Activated T-helper 2 cell treated with anti-CD3 and anti-CD28 coated beads, Interferon-gamma antibody, Interleukin-2, Interleukin-4, amounts not matched to agents 10 μg/mL and 5 μg/mL and 100 μg/mL, durations not matched to agents 14 hours and 24 hours and 36 hours (primary cell): ENCODE measurements at places on chromosomes 5 and 9. TPM values are rescaled to one million over a fixed set of nuclear protein-coding genes. Genes with fewer than 3 reads are reported as not detected.
A peak's percentile ranks its signal among the peaks of the same experiment; 100 is the strongest.

GRCh38 chr9:35079041-35079425 is 709 bp downstream of the FANCG start:
- H3K27me3 ChIP-seq = no peaks in the 10 kb centered on the region
- peaks cover 28% of the 10 kb centered on the region for H3K4me1 ChIP-seq
- peak overlapping the region; percentile 96 for H3K4me3 ChIP-seq

DNA sequence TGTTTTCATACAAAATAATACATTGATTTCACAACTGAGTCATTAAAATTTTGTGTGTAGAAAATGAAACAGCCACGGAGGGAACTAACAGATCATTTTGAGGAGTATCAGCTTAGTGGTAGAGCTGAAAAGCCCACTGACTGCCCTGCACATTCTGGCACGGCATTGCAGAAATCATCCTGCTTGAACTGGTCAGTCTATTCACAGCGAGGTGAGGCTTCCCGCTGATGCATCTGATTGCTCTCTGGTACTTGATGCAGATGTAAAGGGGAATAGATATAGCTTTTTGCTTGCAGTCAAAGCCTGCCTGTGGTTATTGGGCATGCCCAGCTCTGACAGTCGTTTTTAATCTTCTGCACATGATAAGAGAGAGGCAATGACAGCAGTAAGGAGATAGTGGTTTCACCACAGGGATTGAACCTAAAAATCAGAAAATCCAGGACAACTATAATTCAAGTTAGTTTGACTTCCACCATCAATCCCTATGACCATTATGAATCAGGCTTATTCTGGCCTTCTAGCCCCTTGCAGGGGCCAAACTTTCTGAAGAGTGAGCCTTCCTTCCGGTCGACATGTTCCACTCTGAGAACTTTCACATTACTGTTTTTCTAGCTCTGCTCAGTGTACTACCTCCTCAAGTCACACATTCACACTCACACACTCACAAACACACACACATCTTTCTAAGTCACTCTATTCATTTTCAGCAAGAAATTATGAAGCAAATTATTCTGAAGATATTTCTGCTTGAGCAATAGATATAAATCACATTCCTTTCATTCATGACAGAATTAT is 782.8 kb upstream of the NUDT12 start:
- no peaks in the 10 kb centered on the region for H3K27me3 ChIP-seq
- no peak overlapping the region for H3K27ac ChIP-seq
- H3K36me3 ChIP-seq = no peaks in the 10 kb centered on the region
- DNase-seq = no peak
- H3K4me3 ChIP-seq = no peak overlapping the region
- H3K4me1 ChIP-seq = no peaks in the 10 kb centered on the region

DNA sequence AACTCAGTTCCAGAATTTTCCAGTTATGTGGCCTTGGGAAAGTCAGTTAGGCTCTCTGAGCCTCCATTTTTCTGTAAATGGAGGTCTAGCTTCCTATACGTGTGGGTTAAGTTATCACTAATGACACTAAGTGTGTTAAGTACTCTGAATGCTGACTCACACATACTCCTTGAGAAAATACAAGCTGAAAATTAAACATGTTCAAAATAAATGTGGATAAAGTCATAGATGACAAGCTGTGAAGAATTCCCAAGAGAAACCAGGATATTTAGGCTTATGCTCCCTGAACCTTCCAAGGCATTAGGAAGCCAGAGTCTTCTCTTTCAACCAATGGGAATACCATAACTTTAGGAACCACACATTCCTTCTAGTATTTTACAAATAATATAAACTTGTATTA is 58.1 kb downstream of the ABCA1 start:
- DNase-seq = no peak
- peaks cover 5% of the 10 kb centered on the region for H3K27me3 ChIP-seq
- H3K36me3 ChIP-seq = no peaks in the 10 kb centered on the region
- no peak overlapping the region for H3K4me3 ChIP-seq

DNA sequence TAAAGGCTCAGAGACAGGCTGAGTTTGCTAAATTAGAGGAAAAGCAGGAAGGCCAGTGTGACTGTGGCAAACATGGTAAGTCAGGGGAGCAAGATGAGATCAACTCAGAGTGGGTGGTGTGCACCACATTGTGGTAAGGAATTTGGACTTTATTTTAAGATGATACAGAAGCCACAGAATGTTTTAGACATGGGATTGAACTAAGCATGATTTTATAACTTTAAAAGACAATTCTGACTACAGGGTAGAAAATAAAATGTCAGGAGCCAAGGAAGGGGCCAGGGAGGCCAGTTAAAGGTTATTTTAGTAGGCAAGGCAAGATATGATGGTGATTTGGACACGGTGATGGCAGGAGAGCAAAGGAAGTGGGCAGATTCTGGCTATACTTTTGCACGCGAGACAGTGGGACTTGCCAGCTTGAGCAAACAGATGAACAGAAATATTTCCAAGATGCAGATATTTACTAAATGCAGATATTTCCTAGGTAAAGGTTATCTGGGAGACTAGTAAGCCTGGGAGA is 53.9 kb downstream of the TSSK1B start:
- DNase-seq = no peak
- peaks cover 37% of the 10 kb centered on the region for H3K4me1 ChIP-seq
- peak overlapping the region; percentile 15 for H3K27ac ChIP-seq

DNA sequence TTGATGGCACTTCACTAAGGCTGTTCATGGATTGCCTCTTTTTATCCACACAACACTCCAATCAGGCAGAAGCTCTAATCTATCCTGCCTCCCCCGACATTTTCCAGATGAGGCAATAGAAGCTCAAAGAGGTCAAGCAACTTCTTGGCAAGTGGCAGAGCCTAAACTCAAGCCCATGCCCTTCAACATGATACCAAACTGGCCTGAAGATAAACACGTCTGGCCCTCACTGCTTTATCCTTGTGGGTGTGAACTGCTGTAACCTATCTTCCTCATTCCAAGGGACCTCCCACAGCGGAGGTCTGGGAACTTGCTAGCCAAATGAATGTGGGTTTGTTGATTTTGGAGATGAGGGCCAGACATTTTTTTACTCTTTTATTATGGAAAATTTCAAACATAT is 9.5 kb downstream of the SLC35A4 start:
- H3K4me3 ChIP-seq = no peak overlapping the region
- H3K36me3 ChIP-seq = peaks cover 5% of the 10 kb centered on the region
- H3K4me1 ChIP-seq = peaks cover 10% of the 10 kb centered on the region
- no peaks in the 10 kb centered on the region for H3K27me3 ChIP-seq
- H3K27ac ChIP-seq = no peak overlapping the region

DNA sequence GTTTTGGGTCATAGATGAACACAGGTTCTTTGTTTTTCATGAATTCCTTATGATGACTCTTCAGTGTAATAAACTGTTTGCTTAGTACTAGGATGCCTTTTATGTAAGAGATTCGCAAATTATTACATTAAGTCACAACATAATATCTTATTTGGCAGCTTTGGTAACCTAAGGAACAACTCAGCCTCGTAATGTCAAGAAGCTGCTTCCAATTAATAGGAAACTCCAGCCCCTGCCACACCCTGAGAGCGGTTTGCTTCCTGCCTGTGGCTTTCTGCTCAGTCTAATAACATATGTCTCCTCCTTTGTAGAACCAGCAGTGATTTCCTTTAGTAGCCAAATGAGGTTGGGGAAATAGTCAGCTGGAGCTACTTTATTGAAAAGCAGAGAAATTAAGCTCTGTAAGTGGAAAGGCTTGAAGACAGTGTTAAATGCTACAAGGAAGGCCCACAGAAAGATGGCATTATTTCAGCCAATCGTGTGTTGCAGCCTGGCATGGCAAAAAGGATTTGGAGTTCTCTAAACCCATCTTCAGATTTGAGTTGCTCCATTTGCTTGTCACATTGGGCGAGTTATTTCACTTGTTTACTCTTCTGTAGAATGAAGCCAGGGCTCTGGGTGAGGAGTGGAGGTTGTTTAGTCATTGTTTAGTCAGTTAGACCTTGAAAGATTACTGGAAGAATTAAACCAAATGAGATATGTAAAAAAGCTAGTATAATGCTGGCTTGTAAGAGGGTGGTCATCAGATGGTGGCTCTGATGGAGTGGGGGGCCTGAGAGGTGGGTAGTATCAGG is 54.1 kb downstream of the MTAP start:
- H3K27me3 ChIP-seq = no peaks in the 10 kb centered on the region
- no peak overlapping the region for H3K27ac ChIP-seq
- no peak for DNase-seq
- H3K36me3 ChIP-seq = peaks cover 85% of the 10 kb centered on the region
- no peak overlapping the region for H3K4me3 ChIP-seq

DNA sequence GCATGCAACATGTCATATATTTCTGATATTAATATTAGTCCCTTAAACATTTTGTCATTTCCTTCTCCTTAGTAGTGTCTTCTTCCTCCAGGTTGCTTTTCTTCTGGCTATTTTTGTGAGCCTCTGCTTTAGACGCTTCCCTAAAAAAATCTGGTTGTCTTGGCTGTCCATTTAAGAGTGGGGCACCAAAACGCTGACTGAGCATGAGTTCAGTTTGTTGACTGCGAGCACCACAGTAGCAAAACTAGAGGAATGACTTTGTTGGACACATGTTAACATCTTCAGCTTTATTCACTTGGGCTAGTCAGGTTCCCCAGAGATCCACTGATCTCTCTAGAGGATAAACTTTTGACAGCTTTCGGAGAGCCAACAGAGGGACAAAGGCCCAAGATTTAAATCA is 19.3 kb upstream of the TEK start:
- H3K27me3 ChIP-seq = no peaks in the 10 kb centered on the region
- no peak overlapping the region for H3K27ac ChIP-seq
- DNase-seq = no peak
- H3K4me1 ChIP-seq = no peaks in the 10 kb centered on the region

DNA sequence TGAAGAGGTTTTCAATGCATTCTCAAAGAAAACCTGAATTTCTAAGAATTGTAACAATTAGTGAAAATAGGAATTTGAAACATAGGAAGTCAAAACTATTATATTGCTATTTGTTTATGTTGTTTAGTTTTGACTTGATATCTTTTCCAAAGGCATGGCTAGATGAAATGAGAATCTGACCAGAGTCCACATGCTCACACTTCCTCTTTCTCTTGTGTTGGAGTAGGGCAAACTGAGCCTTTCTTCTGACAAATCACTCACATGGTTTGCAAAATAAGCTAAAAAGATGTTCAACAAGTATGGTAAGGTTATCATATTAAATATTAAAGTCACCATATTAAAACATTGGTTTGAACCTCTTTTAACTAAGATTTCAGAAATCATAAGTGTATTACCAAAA is 512.6 kb downstream of the ISL1 start:
- no peak for DNase-seq
- no peak overlapping the region for H3K4me3 ChIP-seq
- no peak overlapping the region for H3K27ac ChIP-seq
- H3K27me3 ChIP-seq = no peaks in the 10 kb centered on the region

DNA sequence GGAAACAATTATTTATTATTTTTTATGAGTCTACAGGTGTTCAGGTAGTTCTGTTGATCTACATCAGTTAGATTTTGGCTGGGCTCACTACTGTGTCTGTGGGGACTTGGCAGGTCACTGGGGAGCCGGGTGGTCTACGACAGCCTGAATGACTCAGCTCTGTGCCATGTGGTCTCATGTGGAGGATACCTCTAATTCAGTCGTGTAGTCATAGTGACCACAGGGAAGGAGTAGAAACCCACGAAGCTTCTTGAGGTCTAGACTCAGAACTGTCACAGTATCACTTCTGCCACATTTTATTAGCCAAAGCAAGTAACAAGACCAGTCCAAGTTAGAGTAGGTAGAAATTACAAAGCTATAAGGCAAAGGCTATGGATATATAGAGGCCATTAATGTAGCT is 64.7 kb upstream of the GRAMD2B start:
- H3K27ac ChIP-seq = no peak overlapping the region
- peaks cover 18% of the 10 kb centered on the region for H3K4me1 ChIP-seq
- no peak for DNase-seq
- no peak overlapping the region for H3K4me3 ChIP-seq

DNA sequence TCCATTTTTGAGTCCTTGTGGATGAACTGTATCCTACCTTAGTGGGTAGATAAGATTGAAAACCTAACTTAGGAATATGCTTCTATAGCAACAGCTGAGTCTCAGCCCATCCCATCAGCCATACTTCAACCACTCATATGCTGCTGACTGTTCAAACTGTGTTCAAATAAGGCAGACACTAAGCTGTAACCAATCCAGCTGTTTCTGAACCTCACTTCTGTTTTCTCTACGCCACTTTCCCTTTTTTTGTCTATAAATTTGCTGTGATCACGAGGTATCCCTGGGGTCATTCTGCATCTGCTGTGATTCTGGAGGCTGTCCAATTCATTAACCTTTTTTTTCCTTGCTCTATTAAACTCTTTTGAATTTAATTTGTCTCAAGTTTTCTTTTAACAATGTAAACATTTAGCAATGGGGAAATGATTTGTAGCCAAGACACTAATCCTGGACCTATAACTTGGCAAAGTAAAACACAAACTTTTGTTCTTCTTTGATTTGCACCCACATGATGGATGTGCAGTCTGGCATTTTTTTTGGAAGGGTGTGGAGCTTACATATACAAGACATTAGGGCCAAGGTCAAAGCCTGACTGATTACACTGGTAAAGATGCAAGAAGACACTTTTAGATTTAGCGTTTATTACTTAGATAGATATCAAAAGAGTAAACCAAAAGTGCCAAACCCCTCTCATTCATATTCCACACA is 14.9 kb upstream of the SCGB3A2 start:
- peaks cover 2% of the 10 kb centered on the region for H3K27me3 ChIP-seq
- DNase-seq = no peak
- no peak overlapping the region for H3K27ac ChIP-seq
- H3K4me1 ChIP-seq = no peaks in the 10 kb centered on the region
- H3K4me3 ChIP-seq = no peak overlapping the region

DNA sequence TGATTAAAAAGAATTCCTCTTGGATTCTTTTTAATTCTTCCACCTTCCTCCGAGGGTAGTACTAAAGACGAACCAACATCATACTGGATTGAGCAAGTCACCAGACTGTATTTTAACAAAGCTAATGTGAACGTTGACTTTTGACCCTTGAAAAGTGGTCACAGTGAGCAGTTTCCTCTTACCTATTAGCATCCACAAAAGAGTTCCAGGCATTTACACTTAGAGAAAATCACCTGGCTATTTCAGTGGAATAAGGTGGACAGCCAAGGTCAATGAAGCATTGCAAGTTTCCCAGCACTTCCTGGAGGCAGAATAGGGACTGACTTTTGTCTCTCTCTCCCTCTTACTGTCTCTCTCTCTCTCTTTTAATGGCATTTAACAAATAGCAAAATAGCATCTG is 145.1 kb upstream of the DAB2 start:
- H3K27me3 ChIP-seq = peaks cover 13% of the 10 kb centered on the region
- no peaks in the 10 kb centered on the region for H3K4me1 ChIP-seq
- H3K36me3 ChIP-seq = no peaks in the 10 kb centered on the region
- H3K4me3 ChIP-seq = no peak overlapping the region

GRCh38 chr5:167355346-167355745 is 936.1 kb upstream of the WWC1 start:
- H3K27me3 ChIP-seq = no peaks in the 10 kb centered on the region
- DNase-seq = no peak
- H3K4me1 ChIP-seq = no peaks in the 10 kb centered on the region
- no peak overlapping the region for H3K27ac ChIP-seq
- H3K36me3 ChIP-seq = no peaks in the 10 kb centered on the region
- H3K4me3 ChIP-seq = no peak overlapping the region

THBS4 gene
- total RNA-seq = 0.92 and 1.1 TPM in 2 replicates

PLPPR1 gene
- not detected in 2 replicates for total RNA-seq

PGM5 gene
- 0.07 TPM in 1 of 2 replicates, not detected in the other for total RNA-seq

SPARC gene
- total RNA-seq = 0.43 TPM in 1 of 2 replicates, not detected in the other
